ENCODE measurements at places on chromosomes 2 and 18.

GRCh38 chr2:5926871-5927512 lies 234.8 kb downstream of the SOX11 start:
- DNase-seq = no peak

GRCh38 chr2:86552889-86553288 lies 10.4 kb downstream of the CHMP3 start:
- DNase-seq = no peak

GRCh38 chr18:6949800-6950586 lies 167.6 kb downstream of the LAMA1 start:
- DNase-seq = no peak

DNA sequence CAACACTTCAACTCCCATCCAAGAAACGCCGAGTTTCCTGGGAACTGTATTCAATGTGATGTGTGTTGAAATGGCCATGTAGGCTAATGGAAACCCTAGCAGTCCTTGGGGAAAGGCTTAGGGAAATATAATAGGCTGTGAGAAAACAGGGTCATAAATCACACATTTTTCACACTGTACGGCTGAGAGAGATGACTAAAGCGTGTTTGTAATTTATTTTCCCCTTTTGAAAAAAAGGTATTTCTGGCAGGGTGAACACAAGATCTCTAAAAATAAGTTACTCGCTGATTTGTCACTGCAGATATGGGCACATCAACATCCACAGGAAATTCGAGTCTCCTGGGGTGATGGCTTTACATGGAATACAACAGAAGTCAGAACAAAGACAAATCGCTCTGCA lies 109.6 kb upstream of the ST6GAL2 start:
- no peak for DNase-seq

DNA sequence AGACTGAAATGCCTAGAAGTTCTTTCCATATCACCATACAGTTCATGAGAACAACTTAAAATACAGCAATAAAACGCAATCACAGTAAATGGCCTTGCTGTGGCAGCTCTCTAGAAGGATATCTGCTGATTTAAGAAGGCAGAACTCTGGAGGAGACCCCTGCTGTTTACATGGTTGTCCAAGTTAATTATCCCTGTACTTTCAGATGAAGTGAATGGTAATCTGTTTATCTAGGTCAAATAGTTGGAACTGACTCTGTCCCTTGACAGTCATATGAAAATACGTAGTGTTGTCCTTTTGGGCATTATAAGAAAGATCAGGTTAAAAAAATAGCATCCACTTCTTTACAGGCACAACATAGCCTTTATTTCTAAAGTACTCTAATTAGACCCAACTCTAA lies 115.6 kb downstream of the COLEC12 start:
- no peak for DNase-seq

GRCh38 chr2:151297882-151298281 lies 8.4 kb upstream of the NMI start:
- no peak for DNase-seq

- peak; percentile 5 for DNase-seq
These were observed 118.2 kb upstream of the IL1R2 start for GRCh38 chr2:101873543-101873942.

- DNase-seq = no peak
These were observed 110.7 kb downstream of the MDH1 start for GRCh38 chr2:63699549-63699839.

GRCh38 chr2:119260646-119261492 lies 37.2 kb downstream of the STEAP3 start:
- DNase-seq = no peak

- DNase-seq = no peak
These were observed 267.7 kb downstream of the BCL11A start for GRCh38 chr2:60285626-60286316.

GRCh38 chr18:75157851-75158250 lies 51.1 kb downstream of the PTGR3 start:
- DNase-seq = no peak

DNA sequence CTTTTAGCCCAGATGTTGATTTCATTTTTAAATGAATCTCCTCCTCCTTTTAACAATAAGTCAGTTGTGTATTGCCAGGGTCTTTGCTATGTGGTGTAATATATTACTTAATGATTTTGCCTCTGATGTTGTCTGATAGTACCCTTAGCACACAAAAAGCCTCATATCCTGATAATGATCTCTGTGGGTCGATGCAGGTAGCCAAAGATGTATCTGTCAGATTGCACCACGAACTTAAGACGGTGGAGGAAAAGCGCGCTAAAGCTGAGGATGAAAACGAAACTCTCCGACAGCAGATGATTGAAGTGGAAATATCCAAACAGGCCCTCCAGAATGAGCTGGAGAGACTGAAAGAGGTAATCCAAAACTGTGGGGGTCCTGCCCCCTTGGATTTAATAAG lies 14.8 kb downstream of the MTCL1 start:
- DNase-seq = no peak
